Vein endothelial cell (primary cell): ENCODE measurements at places on chromosomes 6 and 20. TPM values are rescaled to one million over a fixed set of nuclear protein-coding genes. Genes with fewer than 3 reads are reported as not detected.

The CST5 gene
- not detected in 2 replicates for total RNA-seq

The ARMH2 gene
- total RNA-seq: not detected in 2 replicates

The SPATS1 gene
- total RNA-seq: not detected in 2 replicates

The DUSP15 gene
- 0.19 and 0.65 TPM in 2 replicates for total RNA-seq

The APOM gene
- 0.29 and 0.65 TPM in 2 replicates for total RNA-seq

The WFDC10B gene
- total RNA-seq: not detected in 2 replicates

The CYP39A1 gene
- 0.33 and 0.38 TPM in 2 replicates for total RNA-seq

The SAMD10 gene
- 3.7 and 6.5 TPM in 2 replicates for total RNA-seq

The HLA-DOA gene
- not detected in 2 replicates for total RNA-seq

The EIF6 gene
- 140 and 151 TPM in 2 replicates for total RNA-seq

The DPPA5 gene
- total RNA-seq: not detected in 2 replicates

The TOX2 gene
- 3.9 and 4.2 TPM in 2 replicates for total RNA-seq

The DDX27 gene
- total RNA-seq: 24.2 and 25.9 TPM in 2 replicates

The COQ3 gene
- 2.9 and 4.9 TPM in 2 replicates for total RNA-seq

The OOEP gene
- not detected in 2 replicates for total RNA-seq

The PRDM13 gene
- total RNA-seq: not detected in 2 replicates

The LAMA2 gene
- 1.6 and 2.6 TPM in 2 replicates for total RNA-seq

The LAMP5 gene
- 0.98 and 1.1 TPM in 2 replicates for total RNA-seq

The XKR7 gene
- not detected in 2 replicates for total RNA-seq

The SEMG1 gene
- total RNA-seq: not detected in 2 replicates

The SLC18B1 gene
- total RNA-seq: 7.8 and 11.8 TPM in 2 replicates

The TGM3 gene
- not detected in 2 replicates for total RNA-seq

The SNRPB gene
- 243 and 259 TPM in 2 replicates for total RNA-seq

The ENPP1 gene
- 0.65 and 1.1 TPM in 2 replicates for total RNA-seq

The GPX5 gene
- not detected in 2 replicates for total RNA-seq

The TOMM34 gene
- total RNA-seq: 33.3 and 44.5 TPM in 2 replicates

The PGM3 gene
- total RNA-seq: 64.0 and 65.3 TPM in 2 replicates

The HDGFL1 gene
- 0.10 TPM in 1 of 2 replicates, not detected in the other for total RNA-seq

The TAPBP gene
- total RNA-seq: 126 and 163 TPM in 2 replicates

The CDH26 gene
- 0.10 TPM in 1 of 2 replicates, not detected in the other for total RNA-seq
